GM13977 (cell line): ENCODE measurements at places on chromosomes 5 and 9.

DNA sequence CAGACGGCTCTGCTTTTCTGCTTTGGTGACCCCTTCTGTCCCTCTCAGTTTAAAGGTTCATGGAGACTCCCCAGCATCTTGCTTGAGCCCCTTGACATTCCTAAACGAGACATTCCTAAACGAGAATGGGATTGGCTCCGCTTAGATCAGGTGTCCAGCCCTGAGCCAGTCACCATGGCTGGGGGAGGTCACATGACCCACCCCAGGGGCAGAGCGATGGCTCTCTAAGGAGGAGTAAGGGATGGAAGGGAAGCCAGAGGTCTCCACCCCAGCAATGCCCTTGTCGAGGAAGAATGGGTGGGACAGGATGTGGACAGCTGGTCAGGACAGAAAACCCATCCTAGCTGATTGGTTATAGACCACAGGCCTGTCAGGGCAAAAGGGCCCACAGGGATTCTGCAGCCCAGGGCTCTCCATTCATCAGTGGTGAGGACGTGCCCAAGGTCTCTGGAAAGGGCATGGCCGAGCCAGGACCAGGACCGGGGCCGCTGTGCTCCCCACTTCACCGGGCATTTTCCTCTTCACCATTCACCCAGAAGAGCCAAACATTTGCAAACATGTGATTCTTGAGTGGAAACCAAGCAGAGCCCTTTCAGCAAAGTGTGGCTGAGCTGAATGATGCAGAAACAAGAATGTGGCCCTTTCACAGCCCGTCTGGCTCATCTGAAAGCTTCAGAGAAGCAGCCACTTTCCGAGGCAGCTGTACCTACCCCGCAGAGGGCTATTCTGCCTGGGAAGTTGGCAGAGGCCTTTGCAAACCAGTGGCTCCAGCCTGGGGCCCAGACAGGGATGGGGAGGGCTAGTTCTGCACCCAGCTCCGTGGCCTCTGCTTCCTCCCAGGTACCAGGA, 19.8 kb upstream of the AIF1L start:
- DNase-seq = no peak

GRCh38 chr9:109231593-109231992, 64.5 kb upstream of the FRRS1L start:
- no peak for DNase-seq

DNA sequence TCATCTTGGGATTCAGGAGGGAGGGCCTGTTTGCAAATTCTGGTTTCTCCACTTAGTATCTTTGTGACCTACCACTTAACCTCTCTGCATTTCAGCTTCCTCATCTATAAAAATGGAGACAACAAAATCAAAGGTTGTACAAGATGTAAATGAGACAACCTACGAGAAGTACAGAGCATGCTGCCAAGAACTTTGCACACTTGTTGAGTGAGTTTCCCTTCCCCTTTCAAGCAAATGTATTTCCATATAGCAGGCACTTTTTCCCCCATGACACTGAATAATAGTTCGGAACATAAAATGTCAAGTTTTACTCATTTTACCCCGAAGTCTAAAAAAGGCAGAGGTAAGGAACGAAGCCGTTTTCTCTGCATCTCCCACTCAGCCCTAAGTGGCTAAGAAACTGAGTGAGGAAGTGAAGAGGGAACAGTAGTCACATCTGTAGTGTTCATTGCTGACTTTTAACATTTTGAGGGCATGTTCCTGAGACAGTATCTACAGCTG, 159.0 kb downstream of the TLE1 start:
- no peak for DNase-seq

GRCh38 chr9:135568026-135568425, 6.5 kb downstream of the PAEP start:
- DNase-seq = no peak

- no peak for DNase-seq
Observed at GRCh38 chr5:67346611-67347010, 150.0 kb upstream of the CD180 start.

DNA sequence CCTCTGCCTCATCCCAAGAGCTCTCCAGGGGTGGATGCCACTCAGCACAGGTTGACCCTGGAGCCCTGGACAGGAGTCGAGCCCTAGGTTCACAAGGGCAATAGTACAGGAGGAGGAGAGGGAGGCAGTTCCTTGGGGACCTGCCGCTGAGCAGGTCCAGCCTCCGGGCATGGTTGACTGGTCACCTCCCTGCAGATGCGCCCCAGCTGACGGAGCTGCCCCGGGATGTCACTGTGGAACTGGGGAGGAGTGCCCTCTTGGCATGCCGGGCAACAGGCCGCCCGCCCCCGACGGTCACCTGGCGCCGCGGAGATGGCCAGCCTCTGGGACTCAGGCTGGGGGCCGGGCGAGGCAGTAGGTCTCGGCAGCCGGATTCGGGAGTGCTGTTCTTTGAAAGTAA, 53.7 kb downstream of the HMCN2 start:
- no peak for DNase-seq

GRCh38 chr5:93240228-93240834, 340.7 kb downstream of the NR2F1-AS1 start:
- DNase-seq = no peak

GRCh38 chr9:92696619-92697018, 26.7 kb upstream of the IPPK start:
- no peak for DNase-seq

DNA sequence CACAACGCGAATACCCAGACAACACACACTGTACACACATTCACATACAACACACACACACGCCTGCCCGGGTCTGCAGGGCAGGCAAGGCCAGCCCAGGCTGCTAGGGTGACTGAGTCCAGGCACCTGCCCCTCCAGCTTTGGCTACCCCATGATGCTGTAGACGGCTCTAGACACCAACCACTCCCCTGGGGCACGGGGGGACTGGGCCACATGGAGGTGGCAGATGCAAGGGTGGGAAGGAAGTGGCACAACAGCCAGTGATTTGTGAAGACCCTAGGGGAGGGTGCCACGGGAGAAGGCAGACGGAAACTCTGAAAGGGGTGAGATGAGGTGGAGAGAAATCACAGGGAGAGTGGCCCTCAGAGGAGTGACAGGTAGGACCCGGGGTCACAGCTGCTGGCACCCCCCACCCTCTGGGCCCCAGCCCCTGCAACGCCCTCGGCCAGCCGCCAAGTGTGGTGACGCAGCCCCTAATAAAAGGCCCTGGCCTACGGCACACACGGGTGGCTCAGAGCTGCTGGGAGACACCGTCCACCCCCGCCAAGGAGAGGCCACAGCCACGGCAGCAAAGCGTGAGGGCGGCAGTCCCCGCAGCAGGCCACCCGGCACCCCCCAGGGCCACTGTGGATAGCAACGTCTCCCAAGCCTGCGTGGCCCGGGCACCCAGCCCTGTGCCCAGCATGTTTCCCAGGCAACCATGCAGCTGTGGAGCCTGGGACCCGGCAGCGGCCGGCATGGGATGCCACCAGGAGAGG, 6.6 kb upstream of the CCDC187 start:
- no peak for DNase-seq

DNA sequence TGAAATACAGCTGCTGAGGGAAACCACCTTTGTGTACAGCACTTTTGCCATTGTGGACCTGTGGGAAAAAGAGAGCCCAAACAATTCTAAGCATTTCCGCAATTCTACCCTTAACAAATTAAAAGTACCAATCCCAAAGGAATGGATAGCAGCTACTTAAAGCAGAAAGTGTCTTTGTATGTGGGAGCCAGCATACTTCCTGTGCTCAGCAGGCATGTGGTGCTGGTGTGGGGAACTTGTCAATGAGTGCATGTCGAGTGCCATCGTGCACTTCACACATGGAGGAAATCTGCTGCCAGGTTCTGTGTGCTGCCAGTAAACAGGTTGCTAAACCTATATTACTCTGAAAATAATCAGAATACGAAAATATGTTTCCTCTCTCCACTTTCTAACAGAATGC, 399.0 kb downstream of the LRRC70 start:
- DNase-seq = no peak

DNA sequence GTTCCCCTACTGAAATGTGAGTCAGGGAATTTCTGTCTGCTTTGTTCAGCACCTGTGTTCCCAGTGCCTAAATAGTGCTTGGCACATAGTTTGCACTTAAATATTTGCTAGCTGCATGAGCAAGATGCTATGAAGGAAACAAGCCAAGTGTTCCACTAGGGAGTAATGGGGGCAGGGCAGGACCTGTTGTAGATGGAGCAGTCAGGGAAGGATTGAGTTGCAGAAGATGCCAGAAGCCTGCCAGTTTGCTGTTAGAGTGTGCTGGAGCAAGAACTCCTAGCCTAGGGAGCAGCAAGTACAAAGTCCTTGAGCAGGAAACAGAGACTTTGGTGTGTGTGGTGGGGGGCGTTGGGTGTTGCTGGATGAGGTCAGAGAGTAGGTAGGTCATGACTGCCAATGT, 87.5 kb downstream of the DAB2IP start:
- no peak for DNase-seq

DNA sequence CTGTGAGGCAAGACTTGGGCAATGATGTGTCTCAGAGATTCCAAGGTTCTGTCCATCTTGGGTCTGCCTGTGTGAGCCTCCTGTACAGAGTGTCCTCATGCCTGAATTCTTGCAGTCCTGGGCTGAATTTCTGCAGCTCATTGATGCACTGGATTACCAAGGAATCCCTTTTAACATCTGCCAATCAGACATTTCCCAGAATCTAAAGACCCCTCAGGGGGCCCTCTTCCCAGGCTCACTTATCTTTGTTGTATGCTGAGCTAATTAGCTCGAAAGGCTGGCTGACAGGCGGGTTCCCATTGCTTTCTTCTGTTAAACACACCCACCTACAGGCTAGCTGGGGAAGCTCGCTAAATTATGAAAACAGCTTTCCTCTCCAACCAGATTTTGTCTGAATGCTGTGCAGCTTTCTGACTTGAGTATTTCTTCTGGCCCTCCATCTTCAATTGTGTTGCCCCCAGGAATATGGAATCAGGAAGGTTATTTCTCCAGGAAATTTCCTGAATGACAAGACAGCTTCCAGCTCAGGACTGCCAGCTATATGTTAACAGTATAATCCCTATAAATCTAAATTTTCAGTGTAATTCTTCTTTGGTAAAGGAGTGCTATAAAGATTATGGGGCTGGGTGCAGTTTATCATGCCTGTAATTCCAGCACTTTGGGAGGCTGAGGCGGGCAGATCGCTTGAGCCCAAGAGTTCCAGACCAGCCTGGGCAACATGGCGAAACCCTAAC, at the start of gene LIX1:
Gene LIX1 (minus strand): TSS at position 91 of the 734 bp plus-strand sequence. CDS start 35 bp downstream, at position 56.
- DNase-seq = peak; percentile 45

- DNase-seq = no peak
Observed at GRCh38 chr9:121053544-121053943, 3.5 kb upstream of the C5 start.
